ENCODE measurements at places on chromosomes 6 and 20.

DNA sequence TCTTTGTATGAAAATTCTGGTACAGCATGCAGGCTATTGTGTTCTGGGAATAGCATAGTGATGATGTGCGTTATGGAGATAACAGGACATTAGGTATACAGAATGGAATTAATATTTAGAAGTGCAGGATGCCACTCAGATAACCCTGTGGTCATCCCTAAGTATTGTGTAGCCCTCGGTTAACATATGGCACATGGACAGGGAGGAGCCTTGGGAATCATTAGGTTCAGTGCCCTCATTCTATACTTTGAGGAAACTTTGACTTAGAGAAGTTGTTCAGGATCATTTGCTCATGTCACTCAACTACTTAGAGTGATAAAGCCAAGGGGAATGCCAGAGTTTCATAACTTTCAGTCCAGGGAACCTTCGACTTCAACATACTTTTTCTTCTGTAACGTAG is 185.9 kb downstream of the UST start:
- DNase-seq, result peak; percentile 6

GRCh38 chr6:169701311-169701953 is 397 bp downstream of the WDR27 start:
- no peak for DNase-seq

DNA sequence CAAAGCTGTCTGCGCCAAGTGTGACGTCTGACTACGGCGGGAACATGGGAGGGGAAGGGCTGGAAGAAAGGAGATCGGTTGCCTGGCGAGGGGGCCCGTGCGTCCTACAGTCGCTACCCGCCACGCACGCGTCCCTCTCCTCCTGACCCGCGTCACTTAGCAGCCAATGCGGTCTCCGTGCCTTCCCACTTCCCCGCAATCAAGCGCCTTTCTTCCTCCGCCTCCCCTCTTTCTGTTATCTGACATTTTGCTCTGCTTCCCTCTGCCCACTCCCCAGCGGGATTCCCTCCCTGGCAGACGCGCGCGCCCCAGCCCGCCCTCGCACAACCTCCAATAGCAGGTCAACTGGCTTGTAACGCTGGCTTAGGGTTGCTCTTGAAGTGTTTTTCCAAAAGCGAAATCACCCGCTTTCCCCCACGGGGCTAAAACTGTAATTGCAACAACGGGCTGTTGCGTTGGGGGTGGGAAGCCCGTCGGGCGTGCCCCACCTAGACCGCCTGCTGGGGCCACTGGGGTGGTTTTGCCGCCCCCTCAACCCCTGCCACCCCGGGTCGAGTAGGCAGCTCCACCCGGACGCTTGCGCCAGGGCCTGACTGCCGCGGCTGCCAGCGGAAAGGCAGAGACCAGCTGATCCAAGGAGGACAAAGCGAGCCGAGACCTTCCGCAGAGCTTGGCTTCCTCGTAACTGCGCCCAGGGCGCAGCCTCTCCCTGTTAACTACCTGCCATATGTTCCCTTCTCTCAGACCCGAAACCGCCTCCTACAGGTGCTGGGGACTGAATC is 6.2 kb upstream of the SOX4 start:
- peak; percentile 79 for DNase-seq

GRCh38 chr6:141580131-141580530 is 552.6 kb upstream of the GJE1 start:
- no peak for DNase-seq

DNA sequence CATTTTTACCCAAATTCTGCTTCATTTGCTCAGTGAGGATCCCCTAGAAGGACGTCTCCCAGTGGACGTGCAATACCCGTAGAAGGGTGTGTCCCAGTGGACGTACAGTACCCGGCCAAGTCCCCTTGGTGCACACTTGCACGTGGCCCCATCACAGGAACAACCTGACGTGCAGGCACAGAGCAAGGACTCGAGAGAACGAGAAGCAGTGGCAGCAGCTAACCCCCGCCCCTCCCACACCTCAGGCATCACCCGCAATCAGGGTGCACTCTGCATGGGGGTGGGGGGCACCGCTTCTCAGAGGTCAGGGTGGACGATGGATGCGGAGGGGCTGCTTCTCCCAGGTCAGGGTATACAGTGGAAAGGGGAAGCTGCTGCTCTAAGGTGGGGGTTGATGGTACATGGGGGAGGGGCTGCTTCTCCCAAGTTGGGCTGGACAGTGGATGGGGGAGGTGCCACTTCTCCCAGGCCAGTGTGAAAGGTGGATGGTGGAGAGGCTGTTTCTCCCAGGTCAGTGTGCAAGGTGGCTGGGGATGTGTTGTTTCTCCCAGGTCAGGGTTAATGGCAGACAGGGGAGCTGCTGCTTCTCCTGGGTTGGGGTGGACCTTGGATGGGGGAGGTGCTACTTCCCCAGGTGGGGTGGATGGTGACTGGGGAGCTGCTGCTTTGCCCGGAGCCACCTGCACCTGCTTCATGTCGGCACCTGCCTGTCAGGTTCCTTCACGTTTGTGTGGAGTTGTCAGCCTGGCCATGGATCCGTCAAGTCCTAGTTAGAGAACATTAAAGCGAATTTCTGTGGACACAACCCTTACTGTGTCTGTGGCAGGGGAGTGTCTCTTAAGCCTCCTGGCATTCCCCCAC is 1.0 kb upstream of the THBS2 start:
- DNase-seq, result no peak

GRCh38 chr6:84770521-84770920 is 6.1 kb upstream of the TBX18 start:
- no peak for DNase-seq

GRCh38 chr6:162123797-162124196 is 603.8 kb downstream of the PRKN start:
- DNase-seq, result no peak

GRCh38 chr6:63928613-63929012 is 293.0 kb downstream of the PHF3 start:
- no peak for DNase-seq

GRCh38 chr20:38094373-38094891 is 60.9 kb downstream of the RPRD1B start:
- DNase-seq, result peak; percentile 72

DNA sequence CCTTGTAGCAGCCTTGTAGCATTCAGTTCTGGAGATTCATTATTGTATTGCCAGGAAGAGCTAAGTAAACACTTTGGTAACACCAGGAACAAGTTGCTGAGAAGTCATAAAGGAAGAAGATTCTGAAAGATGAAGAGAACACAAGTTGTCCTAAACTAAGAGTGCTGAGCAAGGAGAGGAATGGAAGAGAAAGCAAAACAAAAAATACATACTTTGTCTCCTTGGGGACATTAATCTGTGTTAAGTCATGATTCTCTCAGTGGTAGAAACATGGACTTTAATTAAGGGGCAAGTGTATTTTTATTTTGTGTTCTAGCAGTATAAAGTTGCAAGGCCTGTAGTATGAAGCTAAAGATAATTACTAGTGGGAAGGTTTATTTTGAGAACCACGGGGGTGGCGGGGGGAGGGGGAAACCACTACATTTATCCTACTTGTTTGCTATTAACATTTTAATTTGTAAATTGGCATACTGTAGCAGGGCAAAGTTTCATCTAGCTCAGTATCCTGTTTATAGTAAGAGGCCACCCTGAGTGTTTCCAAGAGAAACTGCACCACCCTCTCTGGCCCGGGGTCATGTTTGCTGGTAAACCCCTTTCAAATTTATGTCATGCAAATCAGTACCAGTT is 463.0 kb downstream of the CDKAL1 start:
- DNase-seq, result peak; percentile 11

DNA sequence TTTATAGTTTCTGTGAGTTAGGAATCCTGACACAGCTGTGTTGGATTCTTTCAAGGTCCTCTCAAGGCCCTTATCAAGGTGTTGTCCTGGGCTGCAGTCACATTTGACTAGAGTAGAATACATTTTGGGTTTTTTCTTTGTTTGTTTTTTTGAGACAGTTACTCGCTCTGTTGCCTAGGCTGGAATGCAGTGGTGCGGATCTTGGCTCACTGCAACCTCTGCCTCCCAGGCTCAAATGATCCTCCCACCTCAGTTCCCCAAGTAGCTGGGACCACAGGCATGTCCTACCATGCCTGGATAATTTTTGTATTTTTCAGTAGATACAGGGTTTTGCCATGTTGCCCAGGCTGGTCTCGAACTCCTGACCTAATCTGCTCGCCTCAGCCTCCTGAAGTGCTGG is 15.7 kb downstream of the NFYA start:
- DNase-seq, result no peak

GRCh38 chr6:71181565-71181964 is 107.0 kb upstream of the OGFRL1 start:
- DNase-seq, result peak; percentile 75

Measured in adipocyte (in vitro differentiated cells).